Activated naive CD8-positive, alpha-beta T cell treated with anti-CD3 and anti-CD28 coated beads, Interleukin-2, amount 50 U/mL, for 24 hours (primary cell): ENCODE measurements at places on chromosomes 5 and 9.

GRCh38 chr5:152246401-152246800, 158.7 kb downstream of the NMUR2 start:
- DNase-seq: no peak

DNA sequence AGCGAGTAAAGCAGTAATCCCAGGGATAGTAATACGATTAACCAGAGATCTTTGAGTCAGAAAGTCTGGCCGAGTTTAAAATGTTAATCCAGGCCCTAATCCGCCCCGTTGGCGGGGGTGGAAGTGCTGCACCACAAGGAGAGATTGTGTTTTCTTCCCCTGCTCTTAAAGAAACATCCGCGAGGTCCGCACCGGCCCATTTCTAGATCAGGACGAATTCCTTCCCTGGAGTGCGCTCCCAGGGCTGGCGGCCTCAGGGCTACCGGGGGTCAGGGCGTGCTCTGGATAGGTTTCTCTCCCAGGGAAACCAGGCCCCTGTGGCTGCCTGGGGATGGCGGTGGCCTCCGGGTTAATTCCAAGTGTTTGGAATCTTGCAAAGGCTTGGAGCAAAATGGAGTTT, 9.3 kb upstream of the NEUROG1 start:
- no peak for DNase-seq

GRCh38 chr9:72856972-72857623, 95.8 kb downstream of the ALDH1A1 start:
- no peak for DNase-seq

DNA sequence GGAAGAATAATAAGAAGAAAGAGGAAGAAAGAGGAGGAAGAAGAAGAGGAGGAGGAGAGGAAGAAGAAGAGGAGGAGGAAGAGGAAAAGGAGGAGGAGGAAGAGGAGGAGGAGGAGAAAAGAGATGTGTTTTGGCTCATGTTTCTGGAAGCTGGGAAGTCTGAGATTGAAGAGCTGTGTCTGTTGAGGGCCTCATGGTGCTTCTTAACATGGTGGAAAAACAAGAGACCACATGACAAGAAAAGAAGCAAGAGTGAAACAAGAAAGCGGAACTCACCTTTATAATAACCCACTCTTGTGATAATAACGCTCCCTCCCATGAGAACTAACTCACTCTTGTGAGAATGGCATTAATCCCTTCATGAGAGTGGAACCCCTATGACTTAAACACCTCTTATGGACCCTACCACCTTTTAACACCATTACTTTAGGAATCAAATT, 36.1 kb upstream of the RANBP6 start:
- no peak for DNase-seq

GRCh38 chr9:99004115-99004514, 60.4 kb downstream of the COL15A1 start:
- DNase-seq: no peak

- no peak for DNase-seq
Observed at GRCh38 chr9:25939126-25939525, 260.9 kb upstream of the TUSC1 start.

- no peak for DNase-seq
Observed at GRCh38 chr9:132042324-132042723, 37.3 kb downstream of the MED27 start.

GRCh38 chr5:146620669-146621051, 104.7 kb upstream of the GPR151 start:
- no peak for DNase-seq

DNA sequence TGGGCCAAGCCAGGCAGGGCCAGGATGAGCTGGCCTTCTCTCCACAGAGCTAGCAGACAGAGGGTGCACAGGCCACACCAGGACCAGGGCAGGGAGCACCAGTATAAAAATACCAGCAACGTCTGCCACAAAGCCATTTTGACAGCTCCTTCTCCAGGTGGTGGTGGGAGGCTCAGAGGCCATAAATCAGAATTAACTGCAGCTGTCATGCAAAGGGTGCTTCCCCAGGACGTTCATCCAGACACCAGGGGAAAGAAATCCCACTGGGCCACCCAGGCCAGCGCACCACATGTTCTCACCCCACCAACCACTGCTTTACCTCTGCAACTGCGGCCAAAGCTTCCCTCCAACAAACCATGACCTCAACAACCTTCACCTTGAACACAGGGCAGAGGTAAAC, 403.7 kb upstream of the TRPC7 start:
- no peak for DNase-seq

DNA sequence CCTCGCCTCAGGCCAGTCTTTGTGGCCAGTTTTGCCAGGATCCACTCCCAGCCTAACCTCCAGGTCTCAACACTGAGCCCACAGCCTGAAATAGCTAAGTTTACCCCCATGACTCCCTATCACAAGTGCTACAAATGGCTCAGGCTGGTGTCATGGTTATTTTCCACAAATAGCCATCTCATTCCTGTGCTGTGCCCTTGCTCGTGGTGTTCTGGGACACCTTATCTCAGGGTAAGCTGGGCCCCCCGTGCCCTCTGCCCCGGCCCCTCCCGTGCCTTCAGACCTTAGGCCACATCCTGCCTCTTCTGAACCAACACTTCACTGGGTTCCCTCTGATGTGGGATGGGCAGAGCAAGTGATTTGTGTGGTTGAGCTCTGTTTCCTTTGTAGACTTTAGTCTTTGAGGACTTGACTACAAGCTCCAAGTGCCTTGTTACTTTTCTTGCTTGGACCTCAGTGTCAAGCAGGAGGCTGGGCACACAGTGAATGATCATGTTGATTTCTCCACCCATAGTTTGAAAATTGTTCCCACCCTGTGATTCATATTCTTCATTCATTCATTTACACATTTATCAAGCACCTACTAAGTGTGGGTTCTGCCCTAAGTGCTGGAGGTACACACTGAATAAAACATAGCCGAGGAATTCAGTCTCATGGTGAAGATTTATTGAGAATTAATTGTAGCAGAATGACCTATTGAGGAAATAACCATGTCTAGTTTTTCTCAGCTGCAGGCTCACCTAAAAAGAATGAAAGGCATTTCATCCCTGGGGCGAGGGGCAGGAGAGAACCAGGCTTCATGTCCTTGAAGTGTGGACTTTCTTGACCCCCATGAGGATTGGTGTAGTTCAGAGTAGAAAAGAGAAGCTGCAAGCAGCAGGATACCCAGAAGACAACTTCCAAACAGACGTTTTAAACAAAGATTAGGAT, 84.5 kb upstream of the CTNNA1 start:
- peak; percentile 50 for DNase-seq

DNA sequence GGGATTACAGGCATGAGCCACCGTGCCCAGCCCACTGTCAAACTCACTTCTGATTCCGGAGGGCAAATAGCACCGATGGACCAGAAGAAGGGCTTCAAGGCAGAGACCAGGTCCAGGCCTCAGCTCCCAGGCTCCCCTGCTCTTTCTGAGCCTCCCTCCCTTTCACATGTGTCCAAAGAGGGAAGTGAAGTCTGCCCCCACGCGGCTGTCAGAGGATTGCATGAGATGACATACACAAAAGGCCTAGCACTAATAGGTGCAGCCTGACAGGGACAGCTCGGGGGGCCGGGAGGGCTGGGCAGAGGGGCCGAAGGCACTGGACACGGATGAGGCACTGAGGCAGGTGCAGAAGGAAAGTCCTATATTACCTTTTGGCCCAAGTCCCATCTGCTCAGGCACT, 16.1 kb downstream of the FBP1 start:
- peak; percentile 42 for DNase-seq

DNA sequence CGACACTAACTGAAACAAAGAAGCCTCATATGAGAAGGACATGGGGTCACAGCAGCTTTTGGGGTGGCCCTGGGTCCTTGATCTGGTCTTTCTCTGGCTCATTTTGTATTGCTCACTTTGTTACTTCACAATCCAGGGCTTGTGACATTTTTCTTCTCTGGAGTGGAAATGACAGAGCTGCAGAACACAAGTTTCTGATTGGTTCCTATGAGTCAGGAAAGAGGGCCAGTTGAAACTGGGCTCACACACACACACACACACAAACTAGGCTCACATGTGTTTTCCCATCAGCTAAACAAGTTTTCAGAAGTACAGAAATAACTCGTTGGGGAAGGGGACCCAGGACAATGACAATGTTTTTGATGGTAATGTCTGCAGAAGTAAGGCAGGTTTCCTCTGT, 54.3 kb downstream of the TMC1 start:
- DNase-seq: no peak

DNA sequence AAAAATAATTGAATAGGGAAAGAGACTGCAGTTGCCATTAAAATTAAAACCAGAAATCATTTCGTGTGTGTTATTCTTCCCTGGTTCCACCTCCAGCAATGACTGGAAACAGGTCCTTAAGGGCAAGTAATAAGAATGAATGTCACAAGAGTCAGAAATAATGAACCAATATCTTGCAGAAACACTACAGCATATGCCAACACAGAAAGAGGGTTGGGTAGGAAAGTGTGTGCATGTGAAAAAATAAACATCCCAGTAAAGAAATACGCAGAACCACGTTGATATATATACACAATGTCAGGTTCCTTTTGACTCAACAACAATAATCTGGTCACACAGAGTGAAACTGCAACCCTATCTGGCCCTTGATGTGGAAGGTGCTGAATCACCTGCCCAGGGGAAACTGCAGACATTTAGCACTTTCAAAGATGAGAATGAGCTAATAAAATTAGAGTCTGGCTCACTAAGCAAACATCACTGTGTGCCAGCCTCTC, 15.0 kb downstream of the HMHB1 start:
- DNase-seq: no peak
